ENCODE measurements at places on chromosomes 5 and 9.

DNA sequence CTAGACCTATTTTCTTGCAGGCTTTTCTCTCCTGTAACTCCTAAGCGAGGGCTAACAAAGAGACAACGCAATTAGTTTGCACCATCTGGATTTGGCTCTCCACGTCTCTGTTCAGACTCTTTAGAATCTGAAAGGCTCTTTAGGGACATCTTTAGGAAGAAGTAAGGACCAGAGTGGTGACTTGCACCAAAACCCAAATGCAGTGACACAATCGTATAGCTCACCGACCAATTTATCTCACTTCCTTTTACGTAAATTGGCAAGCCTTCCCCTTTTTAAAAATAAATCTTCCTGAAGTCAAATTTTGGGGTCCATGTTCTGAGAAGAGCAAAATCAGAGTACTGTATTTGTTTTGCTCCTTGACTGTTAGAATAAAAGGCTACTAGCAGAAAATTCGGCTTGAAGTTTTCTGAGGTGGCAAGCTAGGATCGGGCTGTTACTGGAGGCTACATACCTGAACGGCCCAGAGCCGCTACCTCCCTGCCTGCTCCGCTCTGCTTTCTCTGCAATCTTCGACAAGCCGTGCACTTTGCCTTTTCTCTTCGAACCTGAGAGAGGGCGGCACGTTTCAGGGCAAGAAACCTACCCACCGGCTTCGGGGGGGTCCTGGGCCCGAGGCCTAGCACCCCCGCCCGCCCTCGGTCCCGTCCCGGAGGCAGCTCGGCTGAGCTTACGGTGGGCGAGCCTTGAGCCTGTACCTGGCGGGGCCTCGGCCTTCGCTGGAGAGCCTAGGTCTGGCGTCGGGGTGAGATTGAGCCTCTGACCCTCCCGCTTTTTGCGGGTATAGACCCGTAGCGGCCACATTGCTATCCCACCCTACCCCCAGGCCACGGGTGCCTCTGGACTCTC, 537 bp downstream of the MEIKIN start:
- no peak for DNase-seq

- DNase-seq: no peak
These were observed 4.8 kb upstream of the NOTCH1 start for GRCh38 chr9:136550439-136551289.

DNA sequence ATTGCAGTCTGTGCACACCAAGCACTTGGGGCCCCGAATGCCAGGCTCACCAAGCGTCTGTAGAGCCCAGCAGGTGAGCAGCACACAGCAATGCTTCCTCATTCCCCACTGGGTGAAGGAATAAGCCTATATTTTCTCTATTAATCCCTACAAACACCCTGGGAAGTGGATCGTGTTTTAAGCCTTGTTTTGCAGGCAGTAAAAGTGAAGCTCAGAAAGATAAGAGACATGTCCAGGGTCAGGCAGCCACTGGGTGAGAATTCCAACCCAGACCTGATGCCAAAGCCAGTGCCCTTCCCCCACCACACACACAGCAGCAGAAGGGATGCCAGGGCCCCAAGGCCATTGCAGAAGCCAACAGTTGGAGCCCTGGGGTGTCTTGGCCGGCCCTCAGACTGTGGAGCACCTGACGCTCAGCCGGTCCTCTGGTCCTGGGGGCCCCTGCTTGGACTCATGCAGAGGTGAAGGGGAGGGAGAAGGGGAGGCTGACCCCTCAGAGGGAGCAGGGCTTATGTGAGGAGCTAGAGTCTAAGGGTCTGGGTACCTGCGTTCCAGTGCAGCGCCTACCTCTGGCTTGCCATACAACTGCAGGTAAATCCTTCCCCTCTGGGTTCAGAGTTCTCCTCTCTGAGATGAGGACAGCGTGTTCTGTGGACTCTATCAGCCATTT, 26.3 kb upstream of the SYNPO start:
- no peak for DNase-seq

GRCh38 chr5:57666582-57666981, 184.0 kb upstream of the ACTBL2 start:
- no peak for DNase-seq

DNA sequence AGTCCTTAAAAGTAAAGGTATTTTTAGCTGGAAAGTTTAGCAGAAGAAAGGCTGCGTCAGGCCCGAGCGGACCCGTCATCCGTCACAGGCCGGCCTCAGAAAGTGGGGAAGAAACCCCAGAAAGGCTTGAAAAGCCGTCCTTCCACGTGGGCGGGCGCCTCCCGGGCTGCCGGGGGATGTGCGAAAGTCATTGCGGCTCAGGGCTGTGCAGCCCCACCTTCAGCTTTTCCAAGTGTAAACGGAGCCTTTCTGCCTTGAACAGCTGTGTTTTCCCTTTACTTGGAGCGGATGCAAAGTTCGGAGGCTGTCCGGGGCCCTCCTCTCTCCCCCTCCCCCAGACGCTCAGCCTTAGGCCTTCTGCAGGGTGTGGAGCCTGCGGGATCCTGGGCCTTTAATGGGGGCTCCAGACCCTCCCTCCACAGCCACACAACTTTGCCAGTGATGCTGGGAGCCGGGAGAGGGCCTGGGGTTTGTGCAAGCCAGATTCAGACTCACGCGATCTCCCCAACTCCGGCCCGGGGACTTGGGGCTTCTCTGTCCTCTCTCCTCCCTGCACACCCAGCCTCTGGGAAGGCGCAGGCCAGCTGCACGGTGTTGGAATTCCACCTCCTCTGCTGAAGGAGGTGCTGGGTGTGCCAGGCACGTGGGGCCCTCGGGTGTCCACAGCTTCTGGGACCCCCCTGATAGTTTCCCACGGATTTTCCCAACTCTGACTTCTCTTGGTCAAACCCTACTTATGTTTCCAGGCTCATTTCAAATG, 95.5 kb upstream of the RAPGEF1 start:
- DNase-seq: no peak

DNA sequence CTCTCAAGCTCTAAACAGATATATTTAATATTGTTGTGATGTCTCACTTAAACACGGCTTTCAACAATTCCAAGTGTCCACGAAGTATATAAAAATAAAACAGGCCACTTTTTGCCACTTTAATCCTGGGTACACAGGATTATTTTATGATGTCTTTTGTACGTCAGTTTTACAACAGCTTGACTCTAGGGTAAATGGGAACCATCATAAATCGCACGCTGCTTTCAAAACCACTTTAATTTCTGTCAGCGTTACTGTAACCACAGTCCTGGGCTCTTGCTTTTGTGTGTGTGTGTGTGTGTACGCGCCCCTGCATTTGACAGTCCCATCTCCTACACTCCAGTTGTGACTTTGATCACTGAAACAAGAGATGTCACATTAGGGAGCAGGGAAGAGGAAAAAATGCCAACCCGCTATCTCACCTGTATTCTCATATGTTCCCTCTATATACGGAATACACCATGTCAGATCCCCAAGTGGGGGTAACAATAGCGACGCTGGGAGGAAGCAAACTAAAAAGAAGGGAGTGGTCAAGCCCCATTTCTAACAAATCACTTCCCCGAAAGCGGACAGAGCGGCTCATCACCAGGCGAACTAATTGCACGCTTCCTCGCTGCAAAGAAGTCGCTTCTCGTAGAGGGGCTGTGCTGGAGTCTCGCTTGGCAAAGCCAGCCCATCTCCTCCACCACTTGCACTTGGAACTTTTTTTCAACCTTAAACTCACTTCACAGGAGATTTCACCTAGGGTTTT, 1.2 kb downstream of the BNC2 start:
- DNase-seq: no peak

GRCh38 chr9:13552606-13553215, 273.2 kb upstream of the MPDZ start:
- no peak for DNase-seq

Data from activated T-cell treated with anti-CD3 and anti-CD28 coated beads for 48 hours (primary cell).